GM12878 (cell line): ENCODE measurements at places on chromosomes 1 and 21. TPM values are rescaled to one million over a fixed set of nuclear protein-coding genes. Genes with fewer than 3 reads are reported as not detected.

LCE2C gene
- polyA plus RNA-seq = not detected in 2 replicates

PDC gene
- polyA plus RNA-seq = not detected in 2 replicates

PCAT6 gene
- 0.33 and 0.45 TPM in 2 replicates for polyA plus RNA-seq

DNA sequence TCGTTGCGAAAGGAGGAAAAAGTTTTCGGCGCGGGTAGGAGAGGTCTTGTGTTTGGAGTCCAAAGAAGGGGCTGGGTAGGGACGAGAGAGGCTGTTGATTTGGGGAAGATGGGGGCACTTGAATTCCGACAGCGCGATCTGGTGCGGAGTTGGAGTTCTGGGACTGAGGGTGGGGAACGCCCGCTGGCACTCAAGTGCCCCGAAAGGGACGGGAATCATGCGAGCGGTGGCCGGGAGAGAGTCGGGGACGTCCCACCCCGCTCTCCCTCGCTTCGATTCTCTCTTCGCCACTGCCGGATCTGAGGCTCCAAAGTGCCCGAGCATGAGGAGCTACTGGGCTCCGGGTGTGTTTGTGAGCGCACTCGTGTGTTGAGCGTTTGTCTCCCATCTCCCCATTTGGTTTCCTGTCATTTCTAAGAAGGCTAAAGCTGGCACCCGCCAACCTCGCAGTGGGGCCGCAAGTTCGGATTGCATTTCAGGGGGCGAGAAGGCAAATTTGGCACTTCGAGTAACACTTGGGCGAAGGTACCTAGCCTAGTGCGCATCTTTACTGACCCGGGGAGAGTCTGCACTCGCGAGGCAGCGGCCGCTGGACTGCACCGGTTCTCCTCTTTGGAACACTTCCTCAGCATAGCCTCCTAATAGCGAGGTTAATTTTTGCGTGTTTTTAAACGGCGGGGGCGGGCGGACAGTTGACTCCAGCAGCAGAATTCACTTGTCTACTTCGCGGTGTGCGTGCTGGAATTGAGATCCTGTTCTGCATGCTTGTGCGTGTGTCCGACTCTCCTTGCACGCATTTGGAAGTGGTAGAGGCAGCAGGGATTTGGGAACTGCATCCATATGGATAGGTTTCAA lies 1.2 kb downstream of the CHRM3 start:
- no peak for DNase-seq

DNA sequence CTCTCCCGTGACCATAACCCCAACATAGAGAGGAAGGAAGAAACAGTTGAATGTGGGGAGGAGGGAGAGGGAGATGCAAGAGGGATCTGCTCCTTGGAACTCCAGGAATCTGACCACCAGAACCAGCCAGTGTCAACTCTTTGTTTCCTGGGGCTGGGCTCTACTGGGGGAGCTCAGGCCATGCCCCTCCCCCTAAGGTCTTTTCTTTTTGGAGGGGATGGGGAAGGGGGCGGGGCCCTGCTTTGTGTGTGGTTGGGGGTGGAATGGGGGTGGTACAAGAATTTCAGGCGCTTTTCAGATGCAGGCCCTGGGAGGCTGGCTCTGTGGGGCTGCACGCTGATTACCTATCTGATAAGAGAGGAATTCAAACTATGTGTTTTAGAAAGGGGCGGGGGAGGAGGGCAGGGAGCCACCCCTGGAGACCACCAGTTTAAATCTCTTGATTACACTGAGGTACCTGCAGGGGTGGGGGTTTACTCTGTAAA lies 8.3 kb downstream of the LIN28A start:
- DNase-seq = no peak

- DNase-seq = no peak
These were observed 1.1 kb downstream of the GABPA start for GRCh38 chr21:25735646-25736597.

GRCh38 chr1:203593723-203594122 lies 32.9 kb upstream of the ATP2B4 start:
- no peak for DNase-seq

GRCh38 chr1:78501203-78501602 lies 10.4 kb downstream of the PTGFR start:
- no peak for DNase-seq

GRCh38 chr1:12400027-12400693 lies 170.3 kb downstream of the VPS13D start:
- no peak for DNase-seq

DNA sequence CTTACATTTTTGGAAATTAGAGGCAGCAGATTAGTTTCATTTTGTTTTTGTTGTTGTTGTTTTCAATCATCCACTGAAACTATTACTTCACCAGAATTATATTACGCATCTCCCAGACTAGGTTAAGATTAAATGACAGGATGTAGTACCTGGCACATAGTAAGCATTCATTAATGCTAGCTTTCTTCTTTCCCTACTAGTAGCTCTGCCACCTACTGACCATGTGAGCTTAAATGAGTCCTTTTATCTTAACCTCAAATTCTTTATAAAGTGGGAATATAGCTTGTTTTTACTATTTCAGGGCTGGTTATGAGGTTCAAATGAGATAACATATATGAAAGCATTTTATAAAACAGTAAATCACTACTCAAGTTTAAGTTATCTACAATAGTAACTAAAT lies 10.2 kb upstream of the ASPM start:
- DNase-seq = no peak

DNA sequence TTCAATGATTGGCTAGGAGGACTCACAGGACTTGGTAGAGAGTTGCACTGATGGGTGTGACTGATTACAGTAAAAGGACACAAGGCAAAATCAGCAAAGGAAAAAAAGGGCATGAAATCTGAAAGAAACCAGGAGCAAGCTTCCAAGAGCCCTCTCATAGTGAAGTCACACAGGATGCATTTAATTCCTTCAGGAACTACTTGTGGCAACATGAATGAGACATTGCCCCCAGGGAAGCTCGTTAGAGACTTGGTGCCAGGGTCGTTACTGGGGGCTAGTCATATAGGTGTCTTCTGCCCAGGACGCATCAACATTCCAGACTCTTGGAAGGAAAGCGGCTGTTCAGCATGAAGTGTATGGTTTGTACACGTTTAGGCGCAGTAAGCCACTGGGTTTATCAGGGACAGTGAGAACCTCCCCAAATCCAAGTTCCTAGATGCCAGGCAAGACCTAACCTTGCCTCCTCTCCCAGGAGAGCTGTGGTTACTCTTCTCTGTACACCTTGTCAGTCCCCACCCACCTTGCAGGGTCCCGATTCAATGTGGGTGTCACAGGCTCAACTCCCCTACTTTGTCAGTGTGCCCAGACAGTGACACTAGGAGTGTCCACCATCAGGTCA lies 26.0 kb upstream of the C2CD2 start:
- no peak for DNase-seq

- DNase-seq = no peak
These were observed 101.7 kb upstream of the FGGY start for GRCh38 chr1:59195151-59195550.

GRCh38 chr1:7561936-7562728 lies 209.0 kb upstream of the VAMP3 start:
- DNase-seq = no peak

GRCh38 chr21:44934797-44935532 lies 4.9 kb upstream of the SLX9 start:
- no peak for DNase-seq

- no peak for DNase-seq
These were observed 29.3 kb upstream of the PLXNA2 start for GRCh38 chr1:208273386-208274017.

- DNase-seq = peak; percentile 95
These were observed 22.7 kb upstream of the IFNGR2 start for GRCh38 chr21:33380483-33380998.

DNA sequence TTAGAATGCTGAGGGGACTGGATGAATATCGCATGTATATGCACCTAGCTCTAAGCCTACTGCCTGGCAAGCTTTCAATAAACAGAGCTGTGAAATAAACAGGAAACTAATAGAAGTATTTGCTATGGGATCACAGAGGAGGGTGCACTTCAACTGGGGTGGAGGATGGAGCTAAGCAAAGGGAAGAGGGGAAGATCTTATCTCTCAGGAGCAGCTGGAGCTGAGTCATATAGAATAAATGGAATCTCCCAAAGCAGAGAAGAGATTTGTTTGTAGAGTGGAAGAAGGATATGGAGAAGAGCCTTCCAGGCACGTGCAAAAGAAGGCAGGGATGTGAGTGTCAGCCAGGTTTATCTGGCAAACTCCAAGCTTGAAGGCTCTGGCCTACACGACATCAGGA lies 17.0 kb upstream of the KCNA10 start:
- no peak for DNase-seq

DNA sequence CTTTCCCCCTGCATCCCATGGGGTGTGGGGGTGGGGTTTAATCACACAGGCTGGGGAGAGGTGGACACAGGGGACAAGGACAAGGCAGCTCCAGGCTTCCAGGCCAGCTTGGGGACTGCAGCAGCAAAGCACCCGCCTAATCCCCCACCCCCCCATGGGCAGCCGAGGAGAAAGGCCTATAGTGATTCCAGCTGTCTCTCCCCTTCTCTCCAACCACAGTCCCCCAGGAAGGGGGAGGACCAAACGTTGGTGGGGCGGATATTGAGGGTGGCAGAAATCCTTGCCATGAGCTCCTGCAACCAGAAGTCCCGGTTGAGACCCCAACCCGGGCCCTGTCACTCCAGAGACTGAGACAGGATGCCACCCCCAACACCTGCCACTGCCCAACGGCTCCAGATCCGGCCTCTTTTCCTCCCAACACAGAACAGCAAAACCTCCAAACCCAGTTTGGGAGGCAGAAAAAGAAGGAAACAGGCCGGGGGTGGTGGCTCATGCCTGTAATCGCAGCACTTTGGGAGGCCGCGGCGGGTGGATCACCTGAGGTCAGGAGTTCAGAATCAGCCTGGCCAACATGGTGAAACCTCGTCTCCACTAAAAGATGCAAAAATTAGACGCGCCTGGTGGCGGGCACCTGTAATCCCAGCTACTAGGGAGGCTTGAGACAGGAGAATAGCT lies 1.7 kb downstream of the EPHA2 start:
- DNase-seq = no peak

- DNase-seq = no peak
These were observed 146.4 kb downstream of the KIF26B start for GRCh38 chr1:245301162-245301580.

- DNase-seq = no peak
These were observed 12.1 kb upstream of the PDC start for GRCh38 chr1:186473047-186473446.
